ENCODE measurements at places on chromosomes 3 and 15.

DNA sequence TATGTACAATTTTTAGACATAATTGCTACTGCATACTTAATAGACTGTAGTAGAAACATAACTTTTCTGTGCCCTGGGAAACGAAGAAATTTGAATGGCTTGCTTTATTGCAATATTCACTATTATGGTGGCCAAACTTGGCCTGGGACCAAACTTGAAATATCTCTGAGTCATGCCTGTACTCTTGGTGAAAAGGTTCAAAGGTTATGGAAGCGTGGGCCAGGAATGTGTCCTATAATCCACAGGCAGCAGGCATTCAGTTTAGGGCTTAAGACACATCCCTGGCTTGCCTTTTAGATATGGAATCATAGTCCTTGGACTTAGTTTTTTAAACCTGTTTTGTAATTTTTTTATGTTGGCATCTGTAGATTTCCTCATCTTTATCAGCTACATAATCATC, 124.3 kb downstream of the LRIG1 start:
- no peak for DNase-seq

- no peak for DNase-seq
Measured at GRCh38 chr3:40995271-40995670, 204.0 kb upstream of the CTNNB1 start.

DNA sequence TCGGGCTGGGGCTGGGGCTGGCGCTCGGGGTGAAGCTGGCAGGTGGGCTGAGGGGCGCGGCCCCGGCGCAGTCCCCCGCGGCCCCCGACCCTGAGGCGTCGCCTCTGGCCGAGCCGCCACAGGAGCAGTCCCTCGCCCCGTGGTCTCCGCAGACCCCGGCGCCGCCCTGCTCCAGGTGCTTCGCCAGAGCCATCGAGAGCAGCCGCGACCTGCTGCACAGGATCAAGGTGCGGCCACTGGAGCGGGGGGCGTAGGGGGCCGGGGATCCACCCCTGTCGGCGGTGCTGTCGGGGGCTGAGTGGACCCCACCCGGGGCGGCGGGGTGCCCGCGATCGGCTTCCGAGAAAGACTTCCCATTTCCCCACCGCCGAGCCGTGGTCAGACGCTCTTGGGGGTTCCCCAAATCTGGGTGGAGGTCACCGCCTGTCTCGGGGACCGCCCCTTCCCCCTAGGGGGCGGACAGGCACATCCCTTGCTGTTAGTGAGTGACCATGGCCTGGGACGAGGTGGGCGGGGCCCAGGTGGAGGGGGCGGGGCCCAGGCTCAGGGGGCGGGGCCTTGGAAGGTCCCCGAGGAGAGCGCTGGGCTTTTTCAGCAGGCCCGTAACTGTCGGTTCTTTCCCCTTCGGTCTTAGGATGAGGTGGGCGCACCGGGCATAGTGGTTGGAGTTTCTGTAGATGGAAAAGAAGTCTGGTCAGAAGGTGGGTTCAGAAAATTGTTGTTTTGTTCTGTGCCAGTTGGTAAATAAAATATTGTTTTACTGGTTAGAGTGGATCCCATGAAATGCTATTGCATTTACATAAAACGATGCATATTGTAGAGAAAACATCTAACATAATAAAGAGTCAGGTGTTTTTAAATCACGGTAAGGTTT, 578 bp downstream of the LACTB start:
- peak; percentile 70 for DNase-seq

DNA sequence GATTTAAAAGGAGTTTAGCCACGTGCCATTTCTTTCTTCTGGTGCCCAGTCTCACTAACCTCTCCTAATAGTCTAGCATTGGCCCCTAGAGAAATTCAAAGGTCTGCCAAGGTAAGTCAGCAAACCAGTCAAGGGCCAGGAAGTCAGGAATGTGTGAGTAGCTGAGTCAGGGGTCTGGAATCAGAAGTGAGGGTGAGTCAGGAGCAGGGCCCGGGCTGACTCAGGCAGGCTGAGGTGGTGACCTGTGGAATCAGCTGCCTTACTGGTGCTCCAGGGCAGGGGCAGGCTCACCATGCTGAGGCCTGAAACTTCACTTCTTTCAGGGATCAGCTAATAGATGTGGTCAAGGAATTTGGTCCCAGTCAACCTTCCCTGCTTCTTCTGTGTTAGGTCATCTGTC, 105.8 kb upstream of the MYZAP start:
- no peak for DNase-seq

DNA sequence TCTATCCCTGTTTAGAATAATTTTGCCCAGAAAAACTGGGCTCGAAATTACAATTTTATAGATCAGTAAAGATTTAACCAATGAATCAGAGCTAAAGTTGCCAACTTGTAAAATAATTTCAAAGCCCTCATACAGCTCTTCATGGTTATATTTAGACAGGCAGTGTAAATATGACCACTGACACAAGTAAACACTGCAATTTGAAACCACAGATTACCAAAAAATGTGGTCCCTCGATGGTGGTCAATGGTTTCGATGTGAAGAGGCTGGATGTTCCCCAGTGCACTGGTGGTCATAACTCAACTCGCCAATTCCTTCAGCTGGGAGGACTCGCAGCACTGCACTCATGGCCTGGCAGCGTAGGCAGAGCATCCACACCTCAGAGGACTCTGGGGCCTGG, 28.6 kb downstream of the LRTM1 start:
- no peak for DNase-seq

All from CD8-positive, alpha-beta memory T cell (primary cell).